Stimulated activated CD8-positive, alpha-beta memory T cell treated with anti-CD3 and anti-CD28 coated beads, Interleukin-4, amount 100 ng/mL, for 1 hour (primary cell): ENCODE measurements at places on chromosomes 16 and 17.

- peak; percentile 56 for DNase-seq
Measured at GRCh38 chr16:56608043-56608875, at the start of gene MT2A. TSS of gene MT2A (plus strand) at chr16:56608584. CDS start at chr16:56608656, 72 bp downstream.

DNA sequence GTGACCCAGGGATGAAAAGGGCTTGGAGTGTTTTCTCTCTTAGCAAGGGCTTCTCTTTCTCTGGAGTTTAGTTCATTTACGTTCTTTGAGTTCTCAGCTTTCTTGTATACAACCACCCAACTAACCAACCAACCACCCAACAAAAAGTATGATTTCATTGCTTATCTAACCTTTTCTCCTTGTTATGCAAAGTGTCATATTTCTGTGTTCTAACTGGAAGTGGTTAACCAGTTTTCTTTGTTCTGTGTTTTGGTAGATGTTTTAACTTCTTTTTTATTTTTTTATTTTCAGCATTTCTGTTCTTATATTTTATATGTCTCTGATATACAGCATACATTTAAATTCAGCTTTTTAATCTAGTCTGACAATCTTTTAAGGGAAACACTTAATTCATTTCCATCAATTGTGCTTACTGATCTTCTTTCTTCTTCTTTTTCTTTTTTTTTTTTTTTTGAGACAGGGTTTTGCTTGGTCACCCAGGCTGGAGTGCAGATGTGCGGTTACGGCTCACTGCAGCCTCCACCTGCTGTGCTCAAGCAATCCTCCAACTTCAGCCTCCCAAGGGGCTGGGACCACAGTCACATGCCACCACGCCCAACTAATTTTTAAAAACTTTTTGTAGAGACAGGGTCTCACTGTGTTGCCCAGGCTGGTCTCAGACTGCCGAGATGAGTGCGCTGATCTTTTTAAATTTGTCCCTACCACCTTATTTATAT is 29.6 kb downstream of the NLK start:
- no peak for DNase-seq

GRCh38 chr17:2041561-2042389 is at the start of gene OVCA2:
TSS of gene OVCA2 (plus strand) at chr17:2042022. CDS start at chr17:2042048, 26 bp downstream.
- DNase-seq, result peak; percentile 97

DNA sequence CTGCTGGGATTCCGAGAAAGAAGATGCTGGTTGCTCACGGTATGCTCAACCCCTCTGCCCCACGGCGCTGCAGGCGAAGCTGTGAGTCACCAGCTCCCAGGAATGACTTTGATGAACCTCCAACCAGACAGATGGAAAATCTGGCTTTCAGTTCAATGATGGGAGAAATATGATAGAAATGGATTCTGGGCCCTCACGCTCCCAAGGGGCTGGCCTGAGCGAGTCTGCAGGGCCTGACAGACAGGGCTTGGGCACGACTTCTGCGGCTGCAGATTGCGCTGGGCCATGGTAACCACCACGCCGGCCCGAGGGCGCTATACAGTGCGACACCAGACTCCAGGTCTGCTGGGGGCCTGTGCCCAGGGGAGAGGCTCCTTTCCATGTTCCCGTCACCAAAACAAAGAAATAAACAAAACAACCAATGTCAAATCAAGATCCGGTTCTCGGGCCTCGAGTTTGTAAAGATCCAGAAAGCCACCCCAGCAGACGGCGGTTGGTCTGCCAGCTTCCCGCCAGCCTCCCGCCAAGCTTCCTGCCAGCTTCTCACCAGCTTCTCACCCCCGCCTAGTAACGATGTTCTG is 11.1 kb upstream of the ABR start:
- DNase-seq, result no peak

GRCh38 chr17:74805591-74805991 is 29.4 kb upstream of the NAT9 start:
- DNase-seq, result no peak

DNA sequence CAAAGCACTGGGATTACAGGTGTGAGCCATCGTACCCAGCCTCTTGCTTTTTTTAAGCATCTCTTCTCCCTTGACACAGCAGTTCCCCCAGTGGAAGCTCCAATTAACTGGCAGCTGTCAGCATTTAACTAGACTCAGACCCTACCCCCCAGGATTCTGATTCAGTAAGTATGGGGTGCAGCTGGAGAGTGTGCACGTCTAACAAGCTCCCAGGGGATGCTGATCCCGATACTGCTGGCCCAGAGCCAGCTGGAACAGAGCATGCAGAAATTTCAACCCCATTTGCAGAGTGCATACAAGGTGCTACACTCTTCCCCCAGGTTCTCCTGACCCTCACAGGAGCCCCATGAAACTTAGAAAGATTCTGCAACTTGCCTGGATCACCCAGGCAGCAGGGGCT is 27.7 kb upstream of the BCO1 start:
- no peak for DNase-seq

GRCh38 chr16:53945996-53946395 is 242.0 kb downstream of the FTO start:
- DNase-seq, result no peak

DNA sequence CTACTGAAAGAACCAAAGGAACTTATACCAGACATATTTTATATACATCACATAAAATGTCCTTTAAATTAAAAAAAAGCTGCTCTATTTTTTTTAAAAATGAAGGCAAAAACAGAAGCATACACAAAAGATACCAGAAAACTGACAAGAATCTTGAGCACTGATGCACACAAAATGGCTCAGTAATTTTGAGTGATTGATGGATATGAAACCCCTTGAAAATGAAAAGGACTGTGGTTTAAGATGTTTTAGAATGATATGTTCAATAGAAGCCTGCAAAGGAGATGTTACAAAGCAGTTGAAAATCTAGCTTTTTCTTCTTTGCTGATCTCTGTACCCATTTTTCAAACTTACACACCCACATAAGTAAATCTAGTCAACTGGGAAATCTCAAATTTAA is 2.7 kb downstream of the C16orf87 start:
- DNase-seq, result no peak
